ENCODE measurements at places on chromosomes 1 and 21. TPM values are rescaled to one million over a fixed set of nuclear protein-coding genes. Genes with fewer than 3 reads are reported as not detected.

DNA sequence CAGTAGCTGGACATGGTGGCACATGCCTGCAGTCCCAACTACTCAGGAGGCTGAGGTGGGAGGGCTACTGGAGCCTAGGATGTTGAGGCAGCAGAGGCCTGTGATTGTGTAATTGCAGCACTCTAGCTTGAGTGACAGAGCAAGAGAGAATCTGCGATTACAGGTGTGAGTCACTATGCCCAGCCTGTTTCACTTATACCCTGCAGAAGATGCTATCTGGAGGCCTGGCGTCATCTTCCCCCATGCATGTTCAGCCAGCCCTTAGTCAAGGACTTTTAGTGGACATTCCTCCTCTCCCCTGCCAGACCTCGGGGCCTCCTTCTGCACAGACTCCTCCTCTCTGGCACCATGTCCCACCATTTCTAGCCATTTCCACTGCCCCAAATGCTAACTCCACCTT lies 36.3 kb upstream of the RCC2 start:
- no peak for DNase-seq
- no peaks in the 10 kb centered on the region for H3K4me1 ChIP-seq
- no peaks in the 10 kb centered on the region for H3K36me3 ChIP-seq
- no peak overlapping the region for H3K4me3 ChIP-seq
- peaks cover 6% of the 10 kb centered on the region for H3K27me3 ChIP-seq

- no peak for DNase-seq
- H3K27ac ChIP-seq: no peak overlapping the region
- H3K27me3 ChIP-seq: no peaks in the 10 kb centered on the region
- H3K4me1 ChIP-seq: peaks cover 10% of the 10 kb centered on the region
- H3K4me3 ChIP-seq: no peak overlapping the region
- H3K36me3 ChIP-seq: no peaks in the 10 kb centered on the region
These were observed 4.9 kb downstream of the ARID1A start for GRCh38 chr1:26700711-26701110.

- no peak for DNase-seq
- peaks cover 38% of the 10 kb centered on the region for H3K27me3 ChIP-seq
- H3K27ac ChIP-seq: no peak overlapping the region
- H3K36me3 ChIP-seq: no peaks in the 10 kb centered on the region
These were observed 73.1 kb upstream of the TSHB start for GRCh38 chr1:114956570-114956969.

GRCh38 chr1:214126697-214127146 lies 138.9 kb downstream of the PROX1 start:
- H3K27ac ChIP-seq: no peak overlapping the region
- H3K4me3 ChIP-seq: no peak overlapping the region
- H3K4me1 ChIP-seq: peaks cover 6% of the 10 kb centered on the region

- H3K4me1 ChIP-seq: no peaks in the 10 kb centered on the region
- DNase-seq: no peak
- H3K4me3 ChIP-seq: no peak overlapping the region
- no peaks in the 10 kb centered on the region for H3K27me3 ChIP-seq
- H3K36me3 ChIP-seq: no peaks in the 10 kb centered on the region
These were observed 219.0 kb downstream of the NUF2 start for GRCh38 chr1:163540727-163541126.

DNA sequence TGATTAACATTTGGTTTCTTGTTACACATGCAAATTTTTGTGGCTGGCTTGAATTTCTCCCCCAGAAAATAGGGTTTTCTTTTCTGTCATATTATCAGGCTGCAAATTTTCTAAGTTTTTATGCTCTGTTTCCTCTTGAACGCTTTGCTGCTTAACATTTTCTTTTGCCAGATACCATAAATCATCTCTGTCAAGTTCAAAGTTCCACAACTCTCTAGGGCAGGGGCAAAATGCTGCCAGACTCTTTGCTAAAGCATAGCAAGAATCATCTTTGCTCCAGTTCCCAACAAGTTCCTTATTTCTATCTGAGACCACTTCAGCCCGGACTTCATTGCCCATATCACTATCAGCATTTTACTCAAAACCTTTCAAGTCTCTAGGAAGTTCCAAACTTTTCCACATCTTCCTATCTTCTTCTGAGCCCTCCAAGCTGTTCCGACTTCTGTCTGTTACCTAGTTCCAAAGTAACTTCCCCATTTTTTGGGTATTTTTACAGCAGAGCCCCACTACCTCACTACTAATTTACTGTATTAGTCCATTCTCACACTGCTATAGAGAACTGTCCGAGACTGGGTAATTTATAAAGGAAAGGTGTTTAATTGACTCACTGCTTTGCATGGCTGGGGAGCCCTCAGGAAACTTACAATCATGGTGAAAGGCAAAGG lies 486.9 kb upstream of the NCAM2 start:
- no peaks in the 10 kb centered on the region for H3K27me3 ChIP-seq
- no peak for DNase-seq
- no peak overlapping the region for H3K27ac ChIP-seq
- no peaks in the 10 kb centered on the region for H3K4me1 ChIP-seq

DNA sequence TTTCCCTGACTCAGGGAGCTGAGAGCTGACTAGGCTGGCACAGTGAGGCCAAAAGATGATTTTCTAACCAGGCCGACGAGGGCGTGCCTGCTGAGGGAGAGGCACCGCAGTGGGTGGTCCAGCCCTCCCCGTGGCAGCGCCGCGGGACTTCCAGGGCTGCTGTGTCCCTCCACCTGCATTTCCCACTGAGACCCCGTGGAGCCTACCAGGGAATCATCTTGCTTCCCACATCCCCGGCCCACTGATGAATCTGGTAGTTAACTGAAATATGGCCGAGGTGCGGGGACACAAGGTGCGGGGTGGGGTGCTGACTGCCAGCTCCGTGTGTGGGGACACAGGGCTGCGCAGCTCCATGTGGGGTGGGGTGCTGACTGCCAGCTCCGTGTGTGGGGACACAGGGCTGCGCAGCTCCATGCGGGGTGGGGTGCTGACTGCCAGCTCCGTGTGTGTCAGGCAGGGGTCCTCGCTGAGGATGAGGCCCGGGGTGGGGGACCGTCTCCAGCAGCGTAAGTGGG lies 10.4 kb downstream of the WRAP73 start:
- H3K36me3 ChIP-seq: peaks cover 27% of the 10 kb centered on the region
- no peak overlapping the region for H3K27ac ChIP-seq
- no peaks in the 10 kb centered on the region for H3K4me1 ChIP-seq
- DNase-seq: no peak
- H3K27me3 ChIP-seq: no peaks in the 10 kb centered on the region

DNA sequence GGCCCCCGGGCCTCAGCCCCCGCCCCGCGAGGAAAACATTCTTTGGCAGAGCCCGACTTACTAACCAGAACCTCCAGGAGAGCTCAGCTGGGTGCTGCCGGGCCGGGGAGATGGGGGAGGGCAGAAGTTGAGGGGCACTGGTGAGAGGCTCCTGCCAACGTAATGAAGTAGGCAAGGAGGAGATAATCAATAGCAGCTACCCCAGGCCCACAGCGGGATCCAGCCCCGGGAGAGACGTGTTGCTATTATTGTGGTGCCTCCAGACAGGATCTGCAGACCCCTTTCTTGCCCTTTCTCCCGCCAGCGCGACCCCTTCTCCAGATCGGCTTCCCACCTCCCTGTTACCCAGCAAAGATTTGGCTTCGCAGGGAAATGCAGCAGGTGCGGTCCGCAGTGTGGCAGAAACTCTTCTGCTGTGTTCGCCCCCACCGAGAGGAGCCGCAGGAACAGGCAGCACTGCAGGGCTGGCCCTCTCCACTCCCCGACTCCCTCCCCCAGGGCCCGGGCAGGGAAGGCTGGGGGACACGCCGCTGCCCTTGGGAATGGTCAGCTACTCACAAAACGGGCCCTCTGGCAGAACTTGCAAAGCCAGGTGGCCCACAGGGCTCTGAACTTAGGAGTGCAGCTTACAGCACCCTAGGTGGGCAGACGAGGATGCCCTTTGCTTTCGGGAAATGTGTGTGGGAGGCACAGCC lies 1.5 kb upstream of the KCNA2 start:
- peak overlapping the region; percentile 32 for H3K4me3 ChIP-seq
- no peaks in the 10 kb centered on the region for H3K36me3 ChIP-seq
- peaks cover 65% of the 10 kb centered on the region for H3K27me3 ChIP-seq
- H3K27ac ChIP-seq: no peak overlapping the region
- peaks cover 9% of the 10 kb centered on the region for H3K4me1 ChIP-seq

- DNase-seq: no peak
- H3K36me3 ChIP-seq: no peaks in the 10 kb centered on the region
- H3K4me1 ChIP-seq: peaks cover 4% of the 10 kb centered on the region
These were observed 99.4 kb downstream of the FASLG start for GRCh38 chr1:172758259-172758658.

GRCh38 chr1:45394342-45394741 lies 54.1 kb upstream of the MUTYH start:
- no peak overlapping the region for H3K4me3 ChIP-seq
- H3K27me3 ChIP-seq: peaks cover 7% of the 10 kb centered on the region

DNA sequence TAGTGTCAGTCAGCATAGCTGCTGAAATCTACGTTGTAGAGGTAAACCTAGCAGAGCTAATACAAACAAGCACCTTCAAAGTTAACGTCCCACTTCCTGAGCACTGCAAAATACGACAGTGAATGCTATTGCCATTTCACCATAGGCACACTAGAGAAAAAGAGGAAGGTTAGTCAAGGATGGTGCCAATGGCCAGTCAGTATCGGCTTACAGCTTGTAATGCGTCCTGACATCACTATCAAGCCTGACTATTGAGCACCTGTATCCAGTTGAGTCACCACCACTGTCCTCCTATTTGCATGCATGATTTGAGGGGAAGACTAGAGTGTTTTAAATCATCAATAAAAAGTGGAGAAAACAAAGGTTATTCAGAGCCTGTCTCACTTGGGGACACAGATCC lies 34.4 kb downstream of the NUCKS1 start:
- H3K4me3 ChIP-seq: no peak overlapping the region
- no peak overlapping the region for H3K27ac ChIP-seq
- peaks cover 51% of the 10 kb centered on the region for H3K36me3 ChIP-seq
- DNase-seq: no peak

- H3K27ac ChIP-seq: no peak overlapping the region
- peaks cover 48% of the 10 kb centered on the region for H3K36me3 ChIP-seq
- peaks cover 18% of the 10 kb centered on the region for H3K4me1 ChIP-seq
These were observed 17.6 kb downstream of the UTP25 start for GRCh38 chr1:209845408-209845725.

DNA sequence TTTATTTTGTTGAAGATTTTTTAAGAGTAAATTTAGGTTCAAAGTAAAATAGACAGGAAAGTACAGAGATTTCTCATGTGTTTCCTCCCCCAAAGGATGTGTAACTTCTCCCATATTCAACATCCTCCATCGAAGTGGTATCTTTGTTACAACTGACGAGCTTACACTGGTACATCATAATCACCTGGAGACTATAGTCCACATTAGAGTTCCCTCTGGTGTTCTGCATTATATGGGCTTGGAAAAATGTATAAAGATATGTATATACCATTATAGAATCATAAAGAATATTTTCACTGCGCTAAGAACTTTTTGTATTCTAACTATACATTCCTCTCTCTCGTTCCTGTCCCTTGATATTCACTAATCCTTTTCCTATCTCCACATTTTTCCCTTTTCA lies 203.7 kb downstream of the AMY1C start:
- H3K4me1 ChIP-seq: no peaks in the 10 kb centered on the region
- H3K4me3 ChIP-seq: no peak overlapping the region
- no peak for DNase-seq
- H3K36me3 ChIP-seq: no peaks in the 10 kb centered on the region
- H3K27ac ChIP-seq: no peak overlapping the region

GRCh38 chr21:45336870-45337269 lies 49.2 kb upstream of the POFUT2 start:
- H3K4me3 ChIP-seq: no peak overlapping the region
- peaks cover 44% of the 10 kb centered on the region for H3K4me1 ChIP-seq
- no peak for DNase-seq
- no peaks in the 10 kb centered on the region for H3K27me3 ChIP-seq

- no peak overlapping the region for H3K4me3 ChIP-seq
- no peaks in the 10 kb centered on the region for H3K4me1 ChIP-seq
- DNase-seq: no peak
- no peaks in the 10 kb centered on the region for H3K27me3 ChIP-seq
- peaks cover 54% of the 10 kb centered on the region for H3K36me3 ChIP-seq
These were observed 89.8 kb upstream of the TMEM51 start for GRCh38 chr1:15063783-15064182.

GRCh38 chr1:43214501-43215444 lies 42.6 kb downstream of the CFAP57 start:
- no peak overlapping the region for H3K4me3 ChIP-seq
- peaks cover 9% of the 10 kb centered on the region for H3K4me1 ChIP-seq
- H3K27ac ChIP-seq: no peak overlapping the region
- DNase-seq: no peak
- H3K27me3 ChIP-seq: no peaks in the 10 kb centered on the region

- no peak overlapping the region for H3K27ac ChIP-seq
- H3K4me1 ChIP-seq: peaks cover 14% of the 10 kb centered on the region
- DNase-seq: no peak
- no peaks in the 10 kb centered on the region for H3K36me3 ChIP-seq
- H3K27me3 ChIP-seq: peaks cover 30% of the 10 kb centered on the region
These were observed 6.7 kb upstream of the SAMD11 start for GRCh38 chr1:917076-917459.

Gene KRTAP25-1
- total RNA-seq: not detected

Gene CASQ2
- not detected for total RNA-seq

Gene RHBDL2
- total RNA-seq: not detected

Gene SYDE2
- total RNA-seq: 6.0 TPM

Gene GPR161
- total RNA-seq: 38.5 TPM

Gene F13B
- total RNA-seq: not detected
